CD4-positive, alpha-beta T cell treated with Interleukin-15 for 4 hours (primary cell): ENCODE measurements at places on chromosomes 11 and 22.

GRCh38 chr22:44247346-44247745, 65.4 kb downstream of the SHISAL1 start:
- DNase-seq = no peak

- DNase-seq = no peak
These were observed 409.9 kb downstream of the TMEM135 start for GRCh38 chr11:87447606-87448005.

DNA sequence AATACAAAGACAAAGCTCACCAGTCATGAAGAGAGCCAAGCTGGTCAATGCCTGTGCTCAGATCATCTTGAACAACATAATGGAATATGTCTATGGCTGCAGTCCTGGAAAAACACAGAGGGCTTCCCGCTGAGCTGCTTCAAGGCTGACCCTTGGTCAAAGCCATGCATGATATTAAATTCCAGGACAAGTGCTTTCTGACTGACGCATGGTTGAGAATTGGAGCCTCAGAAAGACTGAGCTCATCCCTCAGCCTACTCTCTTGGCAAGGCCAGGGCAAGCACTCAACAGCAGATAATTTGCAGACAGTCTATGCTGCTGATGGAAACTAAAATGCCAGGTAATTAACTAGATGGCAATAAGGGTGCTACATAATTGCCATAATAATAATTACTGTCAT, 89.2 kb downstream of the GALNT18 start:
- DNase-seq = no peak

DNA sequence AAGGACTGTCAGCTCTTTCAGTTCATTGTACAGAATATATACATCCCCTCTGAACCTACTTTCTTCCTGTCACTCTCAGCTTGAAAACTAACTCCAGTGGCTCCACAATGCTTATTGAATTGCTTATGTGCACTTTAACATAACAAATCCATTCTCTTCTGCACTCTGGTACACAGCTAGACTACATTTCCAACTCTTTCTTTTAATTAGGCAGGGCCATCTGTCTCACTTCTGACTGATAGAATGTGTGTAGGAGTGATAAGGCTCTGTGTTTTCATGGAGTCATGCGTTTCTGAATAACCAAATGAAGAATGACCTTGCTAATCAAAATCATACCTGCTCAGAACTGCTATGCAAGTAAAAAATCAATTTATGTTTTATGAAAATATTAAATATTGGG, 278.5 kb upstream of the CCDC179 start:
- DNase-seq = no peak

- no peak for DNase-seq
These were observed 299.0 kb downstream of the MIAT start for GRCh38 chr22:26956371-26956770.

GRCh38 chr22:39645532-39645931, 75.0 kb downstream of the CACNA1I start:
- no peak for DNase-seq

DNA sequence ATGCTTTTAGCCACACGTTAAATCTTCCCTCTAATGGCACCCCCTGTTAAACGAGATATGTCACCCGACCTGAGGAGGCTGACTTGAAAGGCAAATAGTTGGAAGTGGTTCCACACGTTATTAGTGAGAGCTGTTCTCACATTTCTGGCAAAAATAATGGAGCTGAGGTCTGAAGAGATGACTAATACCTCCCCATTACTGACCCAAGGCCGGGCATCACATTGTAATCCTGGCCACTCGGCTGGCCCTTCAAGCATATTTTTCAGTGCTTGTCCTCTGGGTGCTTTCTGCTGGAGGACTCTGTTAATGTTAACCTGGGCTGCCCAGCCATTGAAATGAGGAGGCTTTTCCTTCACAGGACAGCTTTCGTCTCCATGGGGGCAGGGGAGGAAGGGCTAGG, 260.0 kb upstream of the CADM1 start:
- DNase-seq = no peak

- no peak for DNase-seq
These were observed 2.6 kb upstream of the LTBP3 start for GRCh38 chr11:65560555-65561418.

GRCh38 chr22:40853961-40854360, 2.5 kb downstream of the ST13 start:
- no peak for DNase-seq
